Left lobe of liver (tissue), 2 donors: ENCODE measurements at places on chromosomes 6 and 20. TPM values are rescaled to one million over a fixed set of nuclear protein-coding genes. Genes with fewer than 3 reads are reported as not detected.

Gene B4GALT5
- 10.5 TPM for total RNA-seq

Gene PTK7
- 1.3 TPM for total RNA-seq

Gene MOXD1
- 0.28 TPM for total RNA-seq

Gene MMP24
- 0.43 TPM for total RNA-seq

Gene DLL1
- total RNA-seq: 4.9 TPM

Gene MMS22L
- 1.5 TPM for total RNA-seq

Gene NR2E1
- not detected for total RNA-seq

Gene GCNT2
- total RNA-seq: 9.4 TPM

Gene ELOVL2
- total RNA-seq: 5.9 TPM

Gene KHDRBS2
- total RNA-seq: not detected

Gene APOBEC2
- total RNA-seq: not detected

Gene HLA-DRB1
- total RNA-seq: 15.3 TPM

Gene PRIM2
- 4.3 TPM for total RNA-seq

Gene HNF4A
- total RNA-seq: 189 TPM

Gene RBM24
- 0.05 TPM for total RNA-seq

GRCh38 chr6:79687759-79688158 lies 56.6 kb downstream of the SH3BGRL2 start:
- DNase-seq: no peak

DNA sequence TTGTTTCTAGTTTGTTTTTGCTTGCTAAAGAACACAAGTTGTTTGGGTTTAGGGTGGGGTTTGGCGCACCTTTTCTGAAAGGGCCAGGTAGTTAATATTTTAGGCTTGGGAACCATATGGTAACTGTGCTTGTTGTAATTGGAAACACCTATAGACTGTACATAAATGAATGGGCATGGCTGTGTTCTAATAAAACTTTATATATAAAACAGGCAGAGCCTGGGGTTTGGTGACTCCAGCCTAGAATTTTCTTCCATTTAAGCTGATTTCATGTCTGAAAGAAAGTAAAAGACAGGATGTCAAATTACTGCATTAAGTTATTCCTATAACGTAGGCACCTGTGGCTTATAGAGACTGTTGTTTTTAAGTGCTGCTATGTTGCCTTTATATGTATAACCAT lies 36.1 kb upstream of the MAPK13 start:
- DNase-seq: no peak

- DNase-seq: no peak
Measured at GRCh38 chr6:130760006-130760405, 67.2 kb upstream of the SMLR1 start.

DNA sequence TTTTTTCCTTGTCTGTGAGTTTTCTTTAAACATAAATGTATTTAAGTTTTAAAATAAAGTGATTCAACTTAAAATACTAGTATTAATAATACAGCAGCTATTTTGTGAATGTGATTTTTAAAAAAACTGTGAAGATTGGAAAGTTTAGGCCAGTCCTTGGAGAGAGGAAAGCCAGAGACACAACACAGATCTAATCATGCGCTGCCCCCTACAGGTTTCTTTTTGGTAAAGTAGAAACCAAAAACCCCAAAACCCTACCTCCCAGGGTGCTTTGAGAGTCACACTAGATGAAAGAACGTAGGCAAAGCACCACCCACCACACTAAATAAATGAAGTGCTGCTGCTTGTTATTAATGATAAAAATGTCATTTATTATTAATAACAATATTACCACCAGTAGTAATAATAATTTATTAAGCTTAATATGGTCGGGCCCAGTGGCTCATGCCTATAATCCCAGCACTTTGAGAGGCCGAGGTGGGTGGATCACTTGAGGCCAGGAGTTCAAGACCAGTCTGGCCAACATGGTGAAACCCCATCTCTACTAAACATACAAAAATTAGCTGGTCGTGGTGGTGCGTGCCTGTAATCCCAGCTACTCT lies 33.7 kb downstream of the SLC9A8 start:
- no peak for DNase-seq

GRCh38 chr6:37025621-37026466 lies 20.4 kb downstream of the FGD2 start:
- DNase-seq: no peak

DNA sequence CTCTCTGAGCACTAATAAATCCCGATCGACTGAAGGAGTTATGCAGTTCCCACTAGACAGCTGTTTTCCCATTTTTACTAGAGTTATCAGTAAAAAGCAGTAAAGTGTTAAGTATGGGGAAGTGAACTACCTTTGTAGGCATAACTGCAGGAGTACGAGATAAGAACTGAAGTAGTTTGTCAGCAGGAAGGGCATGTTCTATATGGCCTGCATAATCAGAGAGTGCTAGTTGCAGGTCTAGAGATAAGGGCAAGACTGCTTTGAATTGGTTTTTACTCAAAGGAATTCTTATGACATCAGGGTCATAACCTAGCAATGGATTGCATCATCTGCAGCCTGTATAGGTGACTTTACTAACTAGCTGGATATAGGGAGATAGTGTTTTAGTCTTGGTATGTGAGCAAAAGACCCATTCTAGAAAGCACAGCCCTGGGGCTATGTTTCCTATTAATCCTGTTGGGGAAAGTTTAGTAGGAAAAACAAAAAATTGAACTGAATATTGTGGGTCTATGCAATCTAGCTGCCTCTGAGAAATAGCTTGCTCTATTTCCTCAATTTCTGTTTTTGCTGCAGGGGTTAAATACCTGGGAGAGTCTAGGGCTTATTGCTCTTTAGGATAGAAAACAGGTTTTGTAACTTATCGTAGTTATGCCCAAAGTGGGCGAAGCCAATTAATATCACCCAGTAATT lies 22.6 kb upstream of the CRISP1 start:
- DNase-seq: no peak

DNA sequence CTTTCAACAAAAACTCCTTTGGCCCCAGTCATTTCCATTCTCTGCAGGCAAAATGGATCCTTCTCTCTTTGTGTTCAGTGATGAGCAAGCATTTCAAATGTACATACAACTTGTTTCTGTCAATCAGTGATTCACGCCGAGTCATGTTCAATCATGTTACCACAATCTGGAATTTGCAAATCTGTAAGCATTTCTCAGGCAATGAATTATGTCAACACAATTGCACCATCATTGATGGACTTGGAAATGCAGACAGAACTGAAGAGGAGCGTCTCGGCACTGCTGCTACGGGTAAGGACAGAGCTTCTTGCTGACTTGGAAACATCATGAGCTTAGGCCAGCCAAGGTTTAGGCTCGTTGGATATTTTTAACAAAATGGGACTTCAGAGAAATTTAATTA lies 132.8 kb upstream of the AGPAT4 start:
- no peak for DNase-seq

DNA sequence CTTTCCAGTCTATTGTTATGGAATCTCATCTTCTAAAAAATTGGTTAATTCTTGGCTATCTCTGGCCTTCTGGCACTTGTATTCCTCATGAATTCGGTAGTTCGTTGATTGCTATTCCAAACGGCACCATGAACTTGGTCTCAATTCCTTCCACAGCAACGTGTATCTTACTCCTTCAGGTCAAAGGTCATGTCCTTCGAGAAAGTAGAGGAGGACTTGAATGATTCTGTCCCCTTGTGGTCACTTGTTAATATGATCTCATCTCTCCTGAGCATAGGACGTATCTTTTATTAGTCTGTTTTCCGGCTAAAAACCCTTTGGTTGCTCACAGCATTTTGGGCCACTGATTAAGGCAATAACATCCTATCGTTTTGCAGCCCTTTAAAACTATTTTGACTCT lies 9.4 kb downstream of the TLDC2 start:
- no peak for DNase-seq

- peak; percentile 63 for DNase-seq
Measured at GRCh38 chr20:47784599-47785310, 526 bp downstream of the SULF2 start.

DNA sequence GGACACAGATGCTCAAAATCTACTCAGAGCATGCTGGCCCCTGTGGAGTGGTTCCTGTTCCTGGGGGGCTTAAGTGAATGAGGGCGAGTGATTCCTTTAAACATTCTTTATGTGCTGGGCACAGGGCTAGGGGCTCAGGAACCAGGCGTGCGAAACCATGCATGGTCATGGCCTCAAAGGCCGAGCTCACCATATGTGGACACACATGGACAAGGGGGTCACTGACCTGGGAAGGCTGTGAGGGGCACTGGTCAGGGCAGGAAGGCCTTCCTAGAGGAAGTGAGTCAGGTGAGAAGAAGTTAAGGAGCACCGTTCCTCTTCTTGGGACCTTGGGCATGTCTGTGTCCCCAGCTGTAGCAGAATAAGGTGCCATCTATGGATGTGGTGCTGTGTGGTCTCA lies 74.6 kb upstream of the BHLHE23 start:
- DNase-seq: no peak

- no peak for DNase-seq
Measured at GRCh38 chr20:11170565-11170964, 496.8 kb upstream of the JAG1 start.

DNA sequence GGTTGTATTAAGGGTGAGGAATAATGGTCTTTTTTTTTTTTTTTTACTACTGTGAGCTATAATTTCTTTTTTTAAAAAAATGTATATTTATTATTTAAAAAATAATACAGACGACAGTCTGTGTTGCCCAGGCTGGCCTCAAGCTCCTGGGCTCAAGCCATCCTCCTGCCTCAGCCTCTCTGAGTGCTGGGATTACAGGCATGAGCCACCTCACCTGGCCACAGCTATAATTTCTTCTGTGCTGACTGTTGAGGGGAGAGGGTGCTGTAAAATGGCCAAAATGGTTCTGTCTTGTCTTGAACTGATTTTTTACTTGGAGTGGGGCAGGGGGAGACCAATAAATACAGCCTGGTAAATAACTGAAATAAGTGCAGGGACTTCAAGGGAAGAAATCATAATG lies 3.6 kb downstream of the SRSF3 start:
- DNase-seq: peak; percentile 22

DNA sequence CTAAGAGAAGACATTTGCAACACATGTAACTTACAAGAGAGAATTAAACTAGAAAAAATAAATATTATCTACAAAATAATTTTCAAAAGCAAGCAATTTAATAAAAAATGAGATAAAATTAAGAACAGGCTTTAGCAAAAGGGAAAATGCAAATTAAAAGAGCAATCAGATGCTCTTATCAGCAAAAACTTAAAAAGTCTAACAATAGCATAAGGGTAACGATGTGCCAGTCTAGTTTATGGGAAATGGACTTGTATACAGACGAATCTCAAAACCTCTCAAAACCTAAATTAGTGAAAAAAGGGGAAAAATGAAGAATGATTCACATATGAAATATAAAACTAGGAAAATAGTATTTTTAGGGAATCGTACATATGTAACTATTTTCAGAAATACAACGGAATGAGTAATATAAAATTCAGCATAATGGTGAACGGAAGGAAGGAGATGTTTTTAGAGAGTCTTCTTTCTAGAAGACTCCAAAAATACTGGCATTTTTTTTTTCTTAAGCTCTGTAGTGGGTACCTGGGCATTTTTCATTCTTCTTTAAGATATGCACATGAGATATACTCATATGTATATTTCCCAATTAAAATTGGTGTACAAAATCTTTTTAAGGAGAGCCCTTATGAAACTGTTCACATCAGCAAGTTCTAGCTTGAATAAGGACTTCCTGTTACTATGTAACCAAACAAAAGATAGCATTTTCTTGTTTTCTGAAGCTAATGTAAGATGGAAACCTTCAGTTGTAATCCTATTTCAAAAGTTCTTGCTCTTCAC lies 927 bp upstream of the MANEA start:
- no peak for DNase-seq

DNA sequence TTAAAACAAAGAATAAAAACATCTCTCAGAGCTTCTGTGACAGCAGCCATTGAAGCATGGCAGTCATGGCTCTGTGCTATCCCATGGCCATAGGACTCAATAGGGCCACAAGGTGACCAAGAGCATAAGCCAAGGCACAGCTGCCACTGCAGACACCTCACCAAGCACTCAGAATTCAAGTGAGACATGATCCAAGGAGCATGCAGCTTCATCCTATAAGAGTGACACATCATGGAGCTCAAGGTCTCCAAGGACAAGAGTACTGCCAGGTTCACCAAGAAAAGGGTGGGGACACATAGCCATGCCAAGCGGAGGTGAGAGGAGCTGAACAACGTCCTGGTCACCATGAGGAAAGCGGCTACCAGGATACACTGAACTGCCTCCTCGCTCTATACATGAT lies 53.0 kb downstream of the RCAN2 start:
- DNase-seq: no peak

- no peak for DNase-seq
Measured at GRCh38 chr6:82786248-82786647, 279.4 kb downstream of the UBE3D start.

DNA sequence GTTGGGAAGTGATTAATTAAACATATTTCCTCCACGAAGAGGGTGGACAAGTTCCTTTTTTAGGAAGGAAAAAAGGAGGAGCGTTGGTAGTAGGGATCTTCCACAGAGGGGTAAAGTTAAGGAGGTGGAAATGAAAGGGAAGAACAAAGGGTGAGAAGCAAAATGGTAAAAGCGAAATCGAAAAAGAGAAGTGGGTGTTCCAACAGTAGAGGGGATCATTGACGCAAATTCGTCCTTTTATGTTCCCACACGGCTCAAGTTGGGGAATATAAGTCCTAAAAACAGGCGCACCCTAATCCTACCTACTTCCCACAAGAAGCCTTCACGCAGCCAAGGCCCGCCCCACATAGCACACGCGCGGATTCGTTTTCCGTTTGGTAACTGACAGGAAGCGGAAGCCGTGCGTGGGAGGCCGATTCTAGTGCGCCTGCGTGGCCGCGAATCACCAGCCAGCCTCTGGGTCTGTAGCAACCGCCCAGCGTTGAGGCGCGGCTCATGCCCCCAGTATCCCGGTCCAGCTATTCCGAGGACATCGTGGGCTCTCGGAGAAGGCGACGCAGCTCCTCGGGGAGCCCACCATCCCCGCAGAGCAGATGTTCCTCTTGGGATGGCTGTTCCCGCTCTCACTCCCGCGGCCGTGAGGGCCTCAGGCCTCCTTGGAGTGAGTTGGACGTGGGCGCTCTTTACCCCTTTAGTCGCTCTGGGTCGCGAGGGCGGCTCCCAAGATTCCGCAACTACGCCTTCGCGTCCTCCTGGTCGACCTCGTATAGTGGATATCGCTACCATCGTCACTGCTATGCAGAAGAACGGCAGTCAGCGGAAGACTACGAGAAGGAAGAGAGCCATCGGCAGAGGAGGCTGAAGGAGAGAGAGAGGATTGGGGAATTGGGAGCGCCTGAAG lies at the start of gene NKAPL:
TSS of gene NKAPL (plus strand) at position 421 of the 901 bp plus-strand sequence. CDS start at position 496, 75 bp downstream.
- DNase-seq: peak; percentile 63

DNA sequence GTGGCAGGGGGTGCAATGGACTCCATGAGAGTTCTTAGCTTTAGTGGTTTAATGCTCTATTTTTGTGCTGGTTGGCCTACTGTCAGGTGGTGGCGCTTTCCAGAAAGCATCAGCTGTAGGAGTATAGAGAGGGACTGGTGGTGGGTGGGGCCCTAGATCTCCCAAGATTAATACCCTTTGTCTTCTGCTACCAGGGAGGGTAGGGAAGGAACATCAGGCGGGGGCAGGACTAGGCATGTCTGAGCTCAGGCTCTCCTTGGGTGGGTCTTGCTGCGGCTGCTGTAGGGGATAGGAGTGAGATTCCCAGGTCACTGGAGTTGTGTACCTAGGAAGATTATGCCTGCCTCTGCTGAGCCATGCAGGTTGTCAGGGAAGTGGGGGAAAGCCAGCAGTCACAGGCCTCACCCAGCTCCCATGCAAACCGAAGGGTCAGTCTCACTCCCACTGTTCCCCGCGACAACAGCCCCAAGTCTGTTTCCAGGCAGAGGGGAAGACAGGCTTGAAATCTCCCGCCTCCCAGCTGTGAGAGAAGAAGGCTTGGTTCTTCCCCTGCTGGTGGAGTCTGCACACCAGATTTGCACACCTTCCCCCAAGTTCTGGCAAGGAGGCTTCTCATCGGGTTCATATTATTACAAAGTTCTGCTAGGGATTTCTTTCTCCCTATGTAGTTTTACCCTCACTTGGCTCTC lies 46.7 kb upstream of the PKIB start:
- DNase-seq: no peak

- no peak for DNase-seq
Measured at GRCh38 chr6:150966786-150967185, 101.3 kb downstream of the MTHFD1L start.
